ENCODE measurements at places on chromosomes 6 and 20. TPM values are rescaled to one million over a fixed set of nuclear protein-coding genes. Genes with fewer than 3 reads are reported as not detected.

SNAP25 gene
- 0.73 TPM for total RNA-seq

DNA sequence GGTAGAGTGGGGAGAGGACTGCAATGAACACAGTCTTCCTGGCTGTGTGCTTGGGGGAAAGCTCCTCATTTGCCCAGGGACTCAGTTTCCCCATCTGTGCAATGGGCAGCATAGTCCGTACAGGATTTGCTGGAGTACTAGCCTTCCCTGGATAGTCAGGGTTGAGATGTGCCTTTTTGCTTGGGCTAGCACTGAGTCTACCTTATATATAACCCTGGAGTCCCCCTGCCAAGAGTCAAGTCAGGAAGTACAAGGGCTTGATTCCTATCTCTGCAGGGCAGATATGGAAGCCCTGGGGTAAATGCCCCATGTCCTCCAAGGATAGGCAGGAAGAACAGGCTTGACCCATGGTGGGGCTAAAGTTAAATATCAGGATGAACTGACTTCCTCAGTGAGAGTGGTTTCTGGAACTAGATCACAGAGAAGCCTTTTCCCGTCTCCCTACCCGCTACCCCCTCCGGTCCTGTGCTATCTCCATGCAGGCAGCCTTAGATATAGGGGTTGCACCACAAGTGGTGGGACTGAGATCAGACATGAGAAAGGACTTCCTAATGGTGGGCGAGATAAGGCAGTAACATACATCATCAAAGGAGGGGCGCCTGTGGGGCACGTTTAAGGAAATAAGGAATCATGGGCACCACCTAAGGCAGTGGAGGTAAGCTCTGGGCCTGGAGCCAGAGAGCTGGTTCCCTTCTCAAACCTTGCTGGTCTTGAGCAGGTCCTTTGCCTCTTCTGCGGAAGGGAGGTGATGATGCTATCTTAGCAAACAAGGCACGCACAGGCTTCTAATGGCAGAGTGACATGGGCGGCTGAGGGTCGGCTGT is 157.9 kb downstream of the MRPL14 start:
- DNase-seq = no peak

ANGPT4 gene
- not detected for total RNA-seq

LBP gene
- not detected for total RNA-seq

DNA sequence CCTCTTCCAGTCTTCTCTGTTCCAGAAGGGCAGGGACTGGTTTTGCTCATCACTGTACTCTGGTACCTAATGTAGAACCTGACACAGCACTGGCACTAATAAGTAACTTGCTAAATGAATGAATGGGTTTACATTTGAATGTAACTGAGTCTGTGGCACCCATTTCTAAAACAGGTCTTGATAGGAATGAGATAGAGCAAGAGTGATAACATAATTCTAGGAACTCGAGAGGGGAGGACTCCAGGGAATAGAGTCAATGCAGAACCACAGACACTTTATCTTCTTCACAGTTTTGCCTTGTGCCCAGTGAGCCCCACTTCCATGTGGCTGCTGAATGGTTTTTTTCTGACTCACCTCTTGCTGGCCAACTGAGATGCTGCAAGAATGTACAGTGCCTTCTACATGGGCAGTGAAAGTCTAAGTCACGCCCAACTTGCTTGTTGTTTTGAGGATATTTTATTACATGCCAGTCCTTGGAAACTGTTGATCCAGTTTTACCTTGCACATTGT is 61.1 kb downstream of the TBC1D7 start:
- no peak for DNase-seq

XKR7 gene
- total RNA-seq = not detected
